ENCODE measurements at places on chromosomes 16 and 17. TPM values are rescaled to one million over a fixed set of nuclear protein-coding genes. Genes with fewer than 3 reads are reported as not detected.

The ABCA9 gene
- 15.0 TPM for total RNA-seq

The SPATA22 gene
- total RNA-seq, result 0.89 TPM

The PRAC2 gene
- total RNA-seq, result not detected

The MEIOC gene
- not detected for total RNA-seq

The STAC2 gene
- total RNA-seq, result 5.4 TPM

The PABPN1L gene
- total RNA-seq, result not detected

The SLC12A3 gene
- not detected for total RNA-seq

The LRRC37A3 gene
- 12.5 TPM for total RNA-seq

The NLRC3 gene
- total RNA-seq, result 0.23 TPM

The CORO7 gene
- 22.5 TPM for total RNA-seq

The ADAP2 gene
- total RNA-seq, result 5.8 TPM

The TCAP gene
- total RNA-seq, result 1.9 TPM

The ZSCAN10 gene
- not detected for total RNA-seq

The HYDIN gene
- total RNA-seq, result 4.4 TPM

The SLC16A11 gene
- total RNA-seq, result 14.4 TPM

The RNF43 gene
- 1.3 TPM for total RNA-seq

The KRT27 gene
- not detected for total RNA-seq

The ZG16B gene
- 0.36 TPM for total RNA-seq

The KPNA2 gene
- total RNA-seq, result 11.6 TPM

The CACNG3 gene
- total RNA-seq, result not detected

The TLCD3B gene
- not detected for total RNA-seq

The ZNF276 gene
- 39.9 TPM for total RNA-seq

The ZP2 gene
- 0.36 TPM for total RNA-seq

The CDC42EP4 gene
- total RNA-seq, result 82.4 TPM

The CD300H gene
- total RNA-seq, result not detected

The ABCC6 gene
- 0.12 TPM for total RNA-seq

The MRPL10 gene
- 31.4 TPM for total RNA-seq

The IL34 gene
- total RNA-seq, result 4.0 TPM

The NPIPB9 gene
- 3.4 TPM for total RNA-seq

The HOXB5 gene
- 1.1 TPM for total RNA-seq

The NETO2 gene
- total RNA-seq, result 0.68 TPM

The ZNF785 gene
- 19.9 TPM for total RNA-seq

The DBNDD1 gene
- total RNA-seq, result 4.1 TPM

The SYT17 gene
- 0.82 TPM for total RNA-seq

The CEP295NL gene
- 1.7 TPM for total RNA-seq

The CDH15 gene
- not detected for total RNA-seq

The NT5C3B gene
- total RNA-seq, result 34.5 TPM

The DOC2A gene
- total RNA-seq, result 5.6 TPM

The IGSF6 gene
- total RNA-seq, result 4.6 TPM

The HEATR9 gene
- total RNA-seq, result not detected

The OXLD1 gene
- 19.5 TPM for total RNA-seq

The ZNF597 gene
- 3.7 TPM for total RNA-seq

The NSRP1 gene
- total RNA-seq, result 28.5 TPM

The CTRL gene
- 3.6 TPM for total RNA-seq

The PIPOX gene
- 2.0 TPM for total RNA-seq

The SPEM2 gene
- total RNA-seq, result not detected

The CENPN gene
- total RNA-seq, result 3.3 TPM

The GDPD3 gene
- total RNA-seq, result 7.5 TPM

The TEKT1 gene
- total RNA-seq, result 2.1 TPM

The OR3A1 gene
- 0.37 TPM for total RNA-seq

The GLP2R gene
- 0.57 TPM for total RNA-seq

The MYH2 gene
- total RNA-seq, result 2.0 TPM

The INCA1 gene
- 2.0 TPM for total RNA-seq

All from ovary (tissue), 10 donors.